CD4-positive, alpha-beta T cell treated with Interleukin-17A for 4 hours (primary cell): ENCODE measurements at places on chromosomes 1 and 21.

- DNase-seq, result no peak
These were observed 155.3 kb downstream of the HHIPL2 start for GRCh38 chr1:222392556-222392955.

DNA sequence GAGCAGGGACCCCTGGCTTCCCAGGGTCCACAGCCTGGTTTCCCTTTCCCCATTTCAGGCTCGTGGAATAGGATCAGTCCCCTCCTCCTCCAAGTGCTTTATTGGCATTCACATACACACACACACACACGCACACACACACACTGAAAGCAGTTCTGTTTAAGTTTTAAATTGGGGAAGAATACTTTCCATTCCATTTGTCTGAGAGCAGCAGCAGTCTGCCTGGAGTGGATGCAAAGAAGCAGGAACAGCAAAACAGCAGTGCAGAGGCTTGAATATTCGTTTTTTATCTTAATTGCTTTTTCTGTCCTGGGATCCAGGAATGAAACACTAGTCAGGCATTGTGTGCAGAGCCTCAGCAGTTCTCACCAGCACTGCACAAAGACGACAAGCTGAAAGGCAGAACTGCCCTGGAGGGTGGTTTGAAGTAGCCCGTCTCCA lies 7.1 kb downstream of the CYB561D1 start:
- DNase-seq, result no peak

GRCh38 chr1:197604302-197604701 lies 171.0 kb downstream of the DENND1B start:
- DNase-seq, result no peak

DNA sequence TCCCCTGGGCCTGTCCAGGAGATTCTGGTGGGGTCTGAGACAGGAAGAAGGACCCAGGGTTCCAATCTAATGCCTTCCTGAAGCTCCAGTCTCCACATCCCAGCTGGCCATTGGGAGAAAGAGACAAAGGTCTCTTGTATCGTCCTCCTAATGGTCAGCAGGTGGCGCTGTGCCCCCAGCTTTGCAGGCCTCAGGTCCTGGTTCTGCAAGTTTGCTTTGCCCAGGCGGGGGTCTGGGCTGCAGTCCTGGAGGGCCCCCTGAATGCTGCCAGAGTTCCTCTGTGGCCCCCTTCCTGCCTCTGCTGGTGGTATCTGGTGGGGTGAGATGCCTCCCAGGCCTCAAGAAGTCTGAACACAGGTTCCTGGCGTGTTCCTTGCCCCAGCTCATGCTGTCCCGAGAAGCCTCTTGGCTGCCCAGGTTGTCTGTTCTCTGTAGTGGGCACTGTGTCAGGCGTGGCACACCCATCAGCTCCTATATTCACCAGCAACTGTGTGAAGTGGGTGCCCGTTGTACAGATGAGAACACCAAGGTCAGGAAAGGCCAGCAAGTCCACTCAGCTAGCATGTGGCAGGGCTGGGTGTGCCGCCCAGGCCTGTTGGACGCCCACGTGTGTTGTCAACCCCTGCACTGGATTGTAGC lies 33.8 kb upstream of the CSF3R start:
- peak; percentile 57 for DNase-seq

DNA sequence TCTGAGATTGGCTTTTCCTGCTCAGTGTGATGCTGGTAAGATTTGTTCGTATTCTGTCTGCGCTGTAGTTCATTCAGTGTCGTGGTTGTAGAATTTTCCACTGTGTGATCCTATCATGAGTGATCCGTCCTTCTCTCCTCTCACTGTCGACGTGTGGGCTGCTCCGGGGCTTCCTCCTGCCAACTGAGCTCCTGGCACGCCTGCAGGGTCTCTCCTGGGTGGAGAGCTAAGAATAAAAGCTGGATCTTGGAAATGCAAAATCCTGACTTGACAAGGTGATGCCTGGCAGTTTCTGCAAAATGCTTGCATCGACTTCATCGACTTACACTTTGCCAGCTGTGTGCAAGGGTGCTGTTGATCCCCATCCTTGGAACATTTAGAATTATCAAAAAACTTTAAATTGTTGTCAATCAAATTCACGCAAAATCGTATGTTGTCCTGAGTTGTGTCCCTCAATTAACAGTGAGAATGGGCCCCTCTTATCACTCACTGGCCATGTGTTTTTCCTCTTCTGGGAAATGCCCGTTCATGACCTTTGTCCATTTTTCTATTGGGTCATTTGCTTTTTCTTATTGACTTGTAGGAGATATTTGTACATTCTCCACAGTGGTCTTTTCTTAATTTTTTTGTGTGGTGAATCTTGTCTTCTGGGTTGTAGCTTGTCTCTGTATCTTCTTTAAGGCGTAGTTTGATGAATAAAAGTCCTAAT lies 125.5 kb downstream of the CRYAA start:
- DNase-seq, result no peak

DNA sequence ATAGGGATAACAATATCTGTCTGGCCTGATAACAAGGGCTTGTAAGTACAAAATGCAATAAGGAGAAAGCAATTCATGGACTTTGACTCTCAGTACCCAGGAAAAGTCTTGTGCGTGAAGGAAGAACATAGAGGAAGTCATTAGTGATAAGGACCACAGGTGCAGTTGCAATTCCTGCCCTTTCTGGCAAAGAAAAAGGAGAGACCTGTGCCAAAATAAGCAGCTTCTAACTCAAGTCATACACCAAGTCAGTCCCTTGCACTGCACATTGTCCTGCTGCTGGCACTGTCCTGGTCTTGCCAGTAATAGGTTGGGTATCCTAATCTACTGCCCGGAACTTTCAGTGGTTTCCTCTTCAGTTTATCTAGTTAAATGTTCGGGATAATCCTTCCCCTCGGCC lies 14.8 kb upstream of the SOD1 start:
- no peak for DNase-seq

DNA sequence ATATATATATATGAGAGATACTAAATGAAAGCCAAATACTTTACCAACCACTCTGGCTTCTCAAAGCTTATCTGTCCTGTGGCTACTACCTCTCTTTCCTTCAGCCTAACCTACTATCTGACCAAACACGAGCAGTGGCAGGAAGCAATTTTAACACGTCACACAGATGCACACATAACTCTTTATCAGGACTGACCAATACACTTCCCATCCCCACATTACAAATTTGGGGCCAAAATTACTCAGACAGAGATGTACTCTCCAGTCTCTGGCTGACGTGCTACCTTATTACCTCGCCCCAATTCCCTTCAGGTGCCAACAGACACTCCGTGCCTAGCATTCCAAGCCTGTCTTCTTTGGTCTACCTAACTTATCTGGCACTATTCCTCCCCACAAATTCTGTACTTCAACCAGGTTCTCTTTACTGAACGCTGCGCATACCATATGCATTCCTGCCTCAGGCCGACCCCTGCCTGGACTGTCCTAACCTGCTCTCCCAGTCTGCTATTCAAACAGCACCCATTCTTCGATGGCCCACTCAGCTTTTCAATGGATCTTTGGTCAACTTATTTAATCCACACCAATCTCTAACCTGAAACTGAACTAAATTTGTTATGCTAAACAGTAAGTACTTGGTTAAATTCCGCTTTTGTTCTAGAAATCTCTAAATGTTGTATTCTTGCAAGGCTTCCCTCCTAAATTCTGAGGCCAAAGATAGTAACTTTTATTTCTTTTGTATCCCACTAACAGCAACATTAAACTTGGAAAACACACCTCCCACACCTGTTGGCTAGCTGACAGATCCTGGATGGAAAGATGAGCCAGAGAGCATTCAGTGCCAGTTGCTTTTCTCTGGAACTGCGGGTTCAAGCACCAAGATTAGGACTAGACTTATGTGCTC lies 27.9 kb downstream of the RERE start:
- DNase-seq, result no peak

DNA sequence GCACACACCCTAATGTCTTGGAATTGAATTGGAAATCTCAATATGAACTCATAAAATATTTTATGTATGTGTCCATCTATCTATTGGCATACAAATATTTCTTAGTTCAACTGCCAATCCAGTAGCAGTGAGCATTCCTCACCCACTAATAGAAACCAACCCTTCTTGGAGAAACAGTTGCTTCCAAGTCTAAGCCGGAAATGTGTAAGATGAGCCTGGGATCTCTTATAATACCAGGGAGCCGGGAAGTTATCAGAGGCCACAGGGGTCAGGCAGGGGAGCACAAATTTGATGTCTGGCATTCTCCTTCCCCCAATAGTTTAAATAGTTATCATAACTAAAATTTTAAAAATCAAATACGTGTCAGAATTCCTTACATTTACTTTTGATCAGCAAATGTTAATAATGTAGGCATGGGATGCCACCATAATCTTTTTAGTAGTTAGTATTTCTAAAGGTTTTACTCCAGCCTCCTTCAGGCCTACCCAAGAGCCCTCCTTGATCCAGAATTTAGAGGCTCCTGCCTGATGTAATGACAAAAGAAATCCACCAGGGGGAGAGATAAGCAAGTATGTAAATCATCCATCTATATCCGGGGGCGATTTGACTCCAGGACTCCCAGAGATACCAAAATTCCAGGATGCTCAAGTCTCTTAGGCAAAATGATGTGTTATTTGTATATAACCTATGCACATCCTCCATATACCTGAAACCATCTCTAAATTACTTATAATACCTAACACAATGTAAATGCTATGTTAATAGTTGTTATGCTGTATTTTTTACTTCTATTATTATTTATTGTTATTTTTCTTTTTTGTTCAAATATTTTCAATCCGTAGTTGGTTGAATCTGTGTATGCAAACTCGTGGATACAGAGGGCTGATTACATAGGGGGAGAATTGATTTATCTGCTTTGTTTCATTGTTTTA lies 218.7 kb upstream of the COA6 start:
- peak; percentile 21 for DNase-seq

DNA sequence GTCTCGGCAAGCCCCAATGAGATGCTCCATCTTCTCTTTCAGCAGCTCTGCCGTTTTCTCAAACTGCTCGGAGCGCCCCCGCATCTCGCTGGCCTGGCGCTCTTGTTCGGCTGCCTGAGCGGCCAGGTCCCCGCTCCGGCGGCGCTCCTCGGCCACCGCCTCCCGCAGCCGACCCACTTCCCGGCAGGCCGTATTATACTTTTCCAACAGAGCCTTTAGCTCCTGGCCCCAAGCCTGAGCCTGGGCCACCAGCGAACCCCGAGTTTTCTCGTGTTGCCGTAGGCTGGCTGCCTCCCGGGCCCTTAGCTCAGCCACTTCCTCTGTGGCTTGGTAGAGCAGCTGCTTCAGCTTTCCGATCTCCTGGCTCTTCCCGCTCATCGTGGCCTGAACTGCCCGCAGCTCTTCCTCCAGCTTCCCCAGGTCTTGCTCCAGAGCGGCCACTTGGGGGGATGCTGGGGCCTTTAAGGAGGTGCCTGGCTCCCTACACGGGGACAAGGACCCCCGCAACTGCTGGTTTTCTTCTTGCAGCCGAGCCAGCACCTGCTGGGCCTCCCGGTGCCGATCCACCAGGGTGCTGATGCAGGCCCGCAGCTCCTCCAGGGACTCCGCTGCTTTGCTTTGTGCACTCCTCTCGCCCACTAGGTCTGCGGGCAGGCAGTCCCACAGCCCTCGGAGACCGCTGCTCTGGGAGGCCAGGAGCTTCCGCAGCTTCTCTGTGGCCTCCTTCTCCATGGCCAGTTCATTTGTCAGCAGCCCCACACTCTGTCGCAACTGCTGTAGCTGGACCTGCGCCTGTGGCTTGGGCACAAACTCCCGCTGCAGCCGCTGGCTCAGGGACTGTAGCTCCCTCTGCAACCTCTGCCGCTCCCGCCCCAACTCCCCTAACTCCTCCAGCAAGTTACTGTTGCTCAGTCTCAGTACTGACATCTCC lies 13.4 kb upstream of the PIAS3 start:
- DNase-seq, result peak; percentile 61

- no peak for DNase-seq
These were observed 141.8 kb downstream of the ZZZ3 start for GRCh38 chr1:77540501-77541161.

DNA sequence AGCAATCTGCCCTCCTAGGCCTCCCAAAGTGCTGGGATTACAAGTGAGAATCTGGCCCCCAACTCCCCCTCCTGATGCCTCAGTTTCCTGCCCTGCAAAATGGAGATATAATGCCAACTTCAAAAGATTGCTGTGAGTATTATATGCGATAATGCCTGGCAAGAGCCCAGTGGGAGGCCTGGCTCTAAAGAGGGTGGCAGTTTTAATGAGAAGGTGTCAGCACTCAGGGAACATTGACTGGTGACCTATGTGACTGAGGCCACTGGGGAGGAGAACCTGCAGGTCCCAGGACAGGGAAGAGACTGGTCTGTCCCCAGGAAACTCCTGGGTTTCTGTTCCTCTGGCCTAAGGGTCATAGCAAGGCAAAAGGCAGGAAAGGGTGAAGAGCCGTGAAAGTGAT lies 11.0 kb downstream of the HSPG2 start:
- DNase-seq, result no peak

DNA sequence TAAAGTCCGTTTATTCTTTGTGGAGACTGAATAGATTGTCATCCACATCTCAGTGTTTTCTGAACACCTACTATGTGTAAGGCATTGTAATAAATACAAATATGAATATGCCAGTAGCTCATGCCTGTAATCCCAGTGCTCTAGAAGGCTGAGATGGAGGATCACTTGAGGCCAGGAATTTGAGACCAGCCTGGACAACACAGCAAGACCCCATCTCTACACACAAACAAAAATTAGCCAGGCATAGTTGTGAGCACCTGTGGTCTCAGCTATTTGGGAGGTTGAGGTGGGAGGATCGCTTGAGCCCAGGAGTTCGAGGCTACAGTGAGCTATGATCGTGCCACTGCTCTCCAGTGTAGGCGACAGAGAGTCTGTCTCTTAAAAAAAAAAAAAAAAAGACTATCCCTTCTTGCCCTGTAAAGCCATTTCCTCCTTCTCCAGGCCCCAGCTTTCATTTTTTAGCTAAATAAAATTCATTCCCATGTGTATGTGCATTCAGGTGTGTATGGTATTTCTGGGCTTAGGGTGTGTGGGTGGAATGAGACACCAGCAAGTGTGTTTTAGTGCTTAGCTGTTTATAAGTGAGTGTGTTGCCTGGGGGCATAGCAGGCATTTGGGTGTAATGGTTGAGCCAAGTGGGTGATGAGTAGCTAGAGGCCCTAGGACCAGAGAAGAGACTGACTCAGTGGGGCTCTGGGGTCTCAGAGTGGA lies 7.8 kb downstream of the CELSR2 start:
- no peak for DNase-seq

DNA sequence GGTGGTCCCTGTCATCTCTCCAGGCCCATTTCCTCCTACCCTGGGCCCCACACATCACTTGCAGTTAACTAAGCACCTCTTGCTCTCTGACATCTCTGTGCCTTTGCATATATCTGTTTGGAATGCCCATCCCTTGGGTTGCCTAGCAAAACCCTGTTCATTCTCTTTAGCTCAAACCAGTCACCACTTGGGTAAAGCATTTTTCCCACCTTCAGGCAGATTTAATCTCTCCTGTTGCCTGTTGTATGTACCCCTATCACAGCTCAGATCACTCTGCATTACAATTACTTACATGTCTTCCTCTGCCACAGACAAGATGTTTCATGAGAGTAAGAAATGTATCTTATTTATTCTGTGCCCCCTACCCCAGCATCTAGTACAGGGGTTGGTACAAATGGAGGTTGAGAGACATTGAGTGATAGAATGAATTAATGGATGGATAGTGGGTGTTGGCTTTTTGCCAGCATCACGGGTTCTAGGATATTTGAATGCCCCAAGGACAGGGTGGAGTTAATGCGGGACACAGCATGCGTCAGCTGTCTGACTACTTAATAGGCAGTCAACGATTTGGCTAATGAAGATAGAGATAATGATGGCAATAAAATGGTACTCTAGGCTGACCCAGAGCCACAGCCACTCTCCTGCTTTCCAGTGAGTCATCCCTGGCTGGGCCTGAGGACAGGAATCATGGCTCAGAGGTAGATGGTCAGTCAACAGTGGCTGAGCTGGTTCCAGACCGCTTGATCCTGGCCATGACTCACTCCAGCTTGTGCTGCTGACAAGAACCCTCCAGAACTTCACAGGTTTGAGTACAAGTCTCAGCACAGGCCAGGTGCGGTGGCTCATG lies 6.5 kb downstream of the NR0B2 start:
- DNase-seq, result no peak

- no peak for DNase-seq
These were observed 25.5 kb upstream of the CCSAP start for GRCh38 chr1:229368347-229368746.
